ENCODE measurements at places on chromosomes 4 and X.

DNA sequence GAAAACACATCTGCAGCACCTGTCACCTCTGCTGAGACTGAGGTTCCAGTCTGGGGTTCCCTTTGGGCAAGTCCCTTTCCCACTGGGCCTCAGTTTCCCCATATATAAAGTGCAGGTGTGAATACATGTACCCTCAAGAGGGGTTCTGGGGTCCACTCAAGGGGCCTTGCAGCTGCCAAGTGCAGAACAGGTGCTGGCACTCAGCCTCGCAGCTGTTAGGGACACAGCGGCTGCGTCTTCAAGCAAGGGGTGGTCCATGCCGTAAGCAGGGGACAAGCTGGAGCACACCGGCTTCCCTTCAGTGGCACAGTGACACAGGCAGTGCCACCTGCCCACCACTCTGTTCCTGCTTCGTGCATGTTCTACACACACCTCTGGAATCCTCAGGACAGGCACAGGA, 86.9 kb upstream of the PSAPL1 start:
- DNase-seq: no peak

GRCh38 chr4:40678421-40678820, 48.8 kb upstream of the RBM47 start:
- no peak for DNase-seq

- DNase-seq: no peak
These were observed 112.6 kb upstream of the FAM9A start for GRCh38 chrX:8913655-8914409.

GRCh38 chrX:118760025-118760424, 32.6 kb downstream of the IL13RA1 start:
- DNase-seq: no peak

DNA sequence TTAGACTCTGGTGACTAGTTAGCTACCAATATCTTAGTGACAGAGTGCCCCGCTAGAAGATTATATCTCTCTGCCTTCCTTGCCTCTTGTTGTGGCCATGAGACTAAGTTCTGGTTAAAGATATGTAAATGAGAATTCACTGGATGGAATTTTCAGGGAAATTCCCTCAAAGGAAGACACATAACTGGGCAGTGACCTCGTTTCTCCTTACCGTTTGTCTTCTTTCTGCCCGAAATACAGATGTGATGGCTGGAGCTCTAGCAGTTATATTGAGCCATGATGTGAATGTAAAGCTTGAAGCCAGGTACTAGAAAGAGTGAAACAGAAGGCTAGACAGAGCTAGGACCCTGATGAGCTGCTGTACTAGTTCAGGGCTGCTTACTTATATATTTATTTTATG, 80.5 kb downstream of the FHDC1 start:
- no peak for DNase-seq

DNA sequence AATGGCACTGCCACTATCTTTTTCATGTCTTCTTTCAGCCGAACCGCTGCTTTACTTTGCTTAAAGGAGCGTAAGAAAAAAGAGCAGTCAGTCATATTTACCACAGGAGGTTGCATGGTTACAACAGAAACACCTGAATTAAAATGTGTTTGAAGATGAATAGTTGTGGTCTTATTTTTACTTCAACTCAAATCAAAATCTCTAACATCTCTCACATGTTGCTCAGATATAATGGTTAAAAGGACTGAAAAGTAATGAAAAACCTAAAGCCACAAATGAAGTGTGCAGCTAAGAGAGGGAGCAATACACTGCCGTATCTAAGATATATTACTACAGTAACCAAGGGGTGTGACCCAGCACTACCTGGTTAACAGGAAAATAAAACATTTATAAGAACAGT, 27.4 kb downstream of the FAM13A start:
- DNase-seq: no peak

- no peak for DNase-seq
These were observed 16.2 kb downstream of the JAKMIP1 start for GRCh38 chr4:6184169-6184568.
